ENCODE measurements at places on chromosomes 6 and 20.

DNA sequence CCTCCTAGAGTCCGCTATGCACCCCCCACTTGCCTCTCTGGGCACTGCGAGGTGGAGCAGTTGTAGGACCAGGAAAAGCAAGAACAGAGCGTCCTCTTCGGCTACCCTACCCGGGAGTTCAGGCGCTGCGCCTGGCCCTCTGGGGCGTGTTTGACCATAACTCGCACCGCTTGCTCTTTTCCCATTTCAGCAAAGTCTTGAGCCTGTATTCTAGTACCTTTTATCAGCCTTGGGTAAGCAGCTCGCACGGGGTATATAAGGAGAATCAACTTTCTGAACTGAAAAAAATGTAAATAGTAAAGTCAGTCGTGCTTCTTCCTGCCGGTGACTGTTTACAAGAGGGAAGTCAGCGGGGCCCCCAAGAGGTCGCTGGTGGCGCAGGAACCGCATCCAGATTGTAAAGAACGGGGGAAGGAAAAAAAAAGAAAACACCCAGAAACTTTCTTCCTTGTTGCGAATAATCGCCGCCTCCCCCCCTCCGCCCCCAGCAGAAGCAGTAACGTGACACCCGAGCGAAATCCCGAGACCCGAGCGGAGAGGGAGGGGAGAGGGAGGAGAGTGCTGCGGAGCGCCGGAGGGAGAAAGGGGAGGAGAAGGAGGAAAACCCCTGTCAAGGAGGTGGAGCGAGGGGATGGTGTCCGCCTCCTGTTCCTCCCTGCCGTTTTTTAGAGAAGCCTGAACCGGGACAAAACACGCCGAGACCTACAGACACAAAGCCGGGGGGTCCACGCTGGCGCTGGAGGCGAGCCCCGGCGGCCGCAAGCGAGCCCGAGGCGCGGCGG lies at the start of gene UST:
Gene UST (plus strand): TSS at position 668 of the 782 bp plus-strand sequence. CDS start 401 bp downstream, outside the sequence.
- peak; percentile 94 for DNase-seq

GRCh38 chr6:169490830-169491229 lies 211.0 kb downstream of the WDR27 start:
- no peak for DNase-seq

GRCh38 chr20:36493801-36494114 lies 47.6 kb upstream of the MYL9 start:
- peak; percentile 87 for DNase-seq

- no peak for DNase-seq
Measured at GRCh38 chr6:21019614-21020013, 485.4 kb downstream of the CDKAL1 start.

GRCh38 chr6:138806889-138807288 lies 11.0 kb downstream of the ECT2L start:
- DNase-seq: no peak

- peak; percentile 88 for DNase-seq
Measured at GRCh38 chr6:15365273-15365687, 119.4 kb downstream of the JARID2 start.

DNA sequence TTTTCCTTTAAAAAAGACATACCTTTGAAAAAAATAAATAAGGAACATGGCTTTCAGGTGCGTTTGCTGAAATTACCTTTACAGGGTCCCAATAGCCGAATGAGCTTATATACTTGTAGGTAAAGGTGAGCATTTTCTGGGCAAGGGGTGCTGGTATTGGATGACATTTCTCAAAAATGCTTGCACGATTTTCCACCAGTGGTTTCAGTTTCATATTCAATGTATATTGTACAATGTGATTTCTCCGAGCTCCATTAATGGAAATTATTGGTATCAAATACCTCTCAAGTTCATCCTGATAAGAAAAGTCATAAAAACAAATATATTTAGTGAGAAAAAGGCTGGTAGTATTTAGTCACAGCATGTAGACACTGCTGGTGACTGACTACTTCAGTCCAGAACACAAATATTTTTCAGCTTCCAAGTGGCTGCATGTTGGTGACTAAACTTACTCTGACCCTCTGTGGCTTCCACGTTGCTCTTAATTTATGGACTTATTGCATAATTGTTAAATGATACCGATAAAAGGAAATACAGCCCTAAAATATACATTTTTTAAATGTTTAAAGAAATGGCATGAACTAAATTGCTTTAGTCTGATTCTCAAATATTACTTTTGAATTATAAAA lies 32.9 kb upstream of the ZBTB24 start:
- DNase-seq: no peak

GRCh38 chr6:17650656-17651309 lies 50.7 kb downstream of the FAM8A1 start:
- no peak for DNase-seq

GRCh38 chr20:49889935-49890333 lies 25.4 kb downstream of the SPATA2 start:
- DNase-seq: no peak

GRCh38 chr6:163231356-163232014 lies 183.0 kb upstream of the QKI start:
- no peak for DNase-seq

DNA sequence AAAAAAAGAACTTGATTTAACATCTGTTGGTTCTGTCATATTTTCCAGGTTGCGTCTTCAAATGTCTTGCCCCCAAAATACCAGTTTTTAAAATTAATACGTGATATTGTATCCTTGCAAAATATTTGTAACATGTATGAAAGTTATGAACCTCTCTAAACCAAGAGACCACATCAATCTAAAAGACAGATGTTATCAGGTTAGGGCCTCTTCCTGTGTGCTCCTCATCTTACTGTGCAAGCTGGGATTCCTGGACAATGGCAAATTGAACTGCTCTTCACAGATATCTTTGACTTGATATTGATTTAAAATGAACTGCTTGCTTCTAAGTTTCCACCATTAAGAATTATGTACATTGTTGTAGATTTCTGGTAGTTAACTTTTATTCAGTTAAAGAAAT lies 9.6 kb downstream of the TMEM239 start:
- DNase-seq: no peak

GRCh38 chr6:42790549-42791181 lies 8.8 kb downstream of the BICRAL start:
- no peak for DNase-seq

- DNase-seq: peak; percentile 41
Measured at GRCh38 chr20:36313926-36314325, 7.8 kb downstream of the DLGAP4 start.

DNA sequence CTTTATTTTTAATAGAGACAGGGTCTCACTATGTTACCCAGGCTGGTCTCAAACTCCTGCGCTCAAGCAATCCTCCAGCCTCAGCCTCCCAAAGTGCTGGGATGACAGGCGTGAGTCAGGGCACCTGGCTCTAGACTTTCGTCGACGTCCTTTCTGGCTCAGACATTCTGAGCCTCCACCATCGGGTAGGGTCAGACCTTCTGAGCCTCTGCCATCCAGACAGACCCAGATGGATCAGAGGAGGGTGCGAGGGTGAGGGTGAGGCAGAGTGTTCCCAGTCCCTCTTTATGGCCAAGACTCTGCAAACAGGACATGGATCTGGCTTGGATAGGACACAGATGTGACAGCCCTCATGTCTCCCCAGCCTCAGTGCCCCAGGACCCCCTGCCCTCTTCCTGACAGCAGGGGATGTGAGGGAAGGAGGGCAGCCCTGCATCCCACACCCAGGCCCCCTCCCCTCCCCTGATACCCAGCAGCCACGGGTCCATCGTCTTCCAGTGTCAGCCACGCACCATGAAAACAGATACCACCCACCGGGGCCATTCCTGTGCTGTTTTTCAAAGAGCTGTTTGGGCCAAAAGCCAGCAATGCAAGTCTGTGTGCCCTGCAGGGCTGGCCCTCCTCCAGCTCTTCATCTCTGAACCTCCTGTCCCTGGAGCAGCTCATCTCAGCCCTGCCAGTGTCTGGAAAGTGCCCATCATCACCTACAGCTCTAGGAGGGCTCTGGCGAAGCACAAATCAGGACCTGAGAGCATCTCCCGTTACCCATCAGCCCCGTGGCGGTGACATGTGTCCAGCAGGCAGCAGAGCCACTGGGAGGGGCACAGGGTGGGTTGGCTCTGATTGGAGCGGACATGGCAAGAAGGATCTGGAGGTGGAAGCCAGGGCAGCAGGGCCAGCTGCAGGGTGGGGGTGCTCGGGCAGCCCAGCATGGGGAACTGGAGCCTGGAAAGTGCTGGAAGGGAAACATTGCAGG lies 208.4 kb downstream of the PREX1 start:
- DNase-seq: no peak

GRCh38 chr20:1041845-1042390 lies 39.8 kb upstream of the RSPO4 start:
- DNase-seq: no peak

DNA sequence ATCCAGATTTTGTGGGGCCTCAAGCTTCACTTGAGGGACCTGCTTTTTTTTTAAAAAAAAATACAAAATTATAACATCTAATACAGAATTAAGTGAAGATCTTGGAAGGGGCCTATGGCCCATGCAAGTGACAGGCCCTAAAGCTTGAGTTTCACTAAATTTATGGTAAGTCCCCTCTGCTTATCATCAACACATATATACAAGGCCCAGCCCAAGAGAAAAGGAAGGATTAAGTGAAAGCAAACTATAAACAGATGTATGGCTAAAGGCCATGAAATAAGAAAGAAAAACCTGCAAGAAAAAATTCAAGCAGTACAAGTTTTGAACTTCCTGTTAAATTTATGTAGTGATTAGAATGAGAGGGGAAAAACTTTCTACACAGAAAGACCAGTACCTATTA lies 86.8 kb downstream of the CDC40 start:
- no peak for DNase-seq

DNA sequence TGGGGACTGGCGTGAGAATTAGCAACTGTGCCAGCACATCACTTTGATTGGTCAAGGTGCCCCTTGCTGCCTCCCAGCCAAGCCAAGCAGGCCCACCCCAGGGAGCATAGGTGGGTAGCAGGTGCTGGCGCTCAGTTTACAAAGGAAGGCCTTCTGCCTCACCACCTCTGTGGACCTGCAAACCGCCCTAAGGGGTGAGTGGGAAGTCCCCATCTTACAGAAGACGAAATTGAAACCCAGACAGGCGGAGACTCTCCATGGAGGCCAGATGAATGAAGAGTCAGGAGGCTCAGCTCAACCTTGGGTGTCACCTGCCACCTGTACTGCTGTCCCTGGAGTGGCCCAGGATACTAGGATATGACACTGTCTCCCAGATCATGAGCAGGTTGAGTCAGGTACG lies 21.5 kb upstream of the MAS1L start:
- DNase-seq: peak; percentile 50

GRCh38 chr20:47274401-47275108 lies 81.9 kb downstream of the ZMYND8 start:
- DNase-seq: peak; percentile 15

DNA sequence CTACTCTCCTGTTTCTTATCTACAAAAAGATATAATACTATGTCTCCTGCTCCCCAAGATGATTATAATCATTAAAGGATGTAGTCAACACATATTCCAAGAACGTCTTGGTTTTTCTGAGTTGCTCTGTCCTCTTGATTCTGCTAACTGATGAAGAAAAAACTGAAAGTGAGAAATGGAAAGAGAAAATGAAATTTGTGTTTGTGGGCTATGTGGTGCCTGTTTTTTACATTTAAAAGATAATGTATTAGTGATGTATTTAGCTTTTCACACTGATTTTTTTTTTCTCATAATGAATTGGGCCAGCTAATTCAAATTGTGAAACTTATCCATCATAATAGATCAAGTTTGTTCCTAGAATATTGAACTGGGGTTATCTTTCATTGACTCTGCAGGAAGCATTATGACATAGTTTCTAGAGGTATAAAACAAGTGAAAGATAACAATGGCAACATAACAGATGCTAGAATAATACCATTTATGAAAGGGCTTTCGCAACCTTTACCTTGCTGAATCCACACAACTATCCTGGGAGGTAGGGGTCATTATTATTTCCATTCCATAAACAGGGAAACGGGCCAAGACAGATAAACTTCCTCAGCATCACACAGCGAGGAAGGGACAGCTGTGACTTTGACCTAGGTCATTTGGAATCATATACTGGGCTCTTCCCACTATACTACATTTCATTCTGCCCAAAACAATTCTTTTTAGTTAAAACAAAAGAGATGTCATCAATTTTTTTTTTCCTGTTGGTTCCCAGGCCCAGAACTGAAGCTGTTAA lies 336.7 kb downstream of the GJA1 start:
- no peak for DNase-seq

- DNase-seq: no peak
Measured at GRCh38 chr20:44743916-44744655, 1.6 kb upstream of the KCNK15 start.

DNA sequence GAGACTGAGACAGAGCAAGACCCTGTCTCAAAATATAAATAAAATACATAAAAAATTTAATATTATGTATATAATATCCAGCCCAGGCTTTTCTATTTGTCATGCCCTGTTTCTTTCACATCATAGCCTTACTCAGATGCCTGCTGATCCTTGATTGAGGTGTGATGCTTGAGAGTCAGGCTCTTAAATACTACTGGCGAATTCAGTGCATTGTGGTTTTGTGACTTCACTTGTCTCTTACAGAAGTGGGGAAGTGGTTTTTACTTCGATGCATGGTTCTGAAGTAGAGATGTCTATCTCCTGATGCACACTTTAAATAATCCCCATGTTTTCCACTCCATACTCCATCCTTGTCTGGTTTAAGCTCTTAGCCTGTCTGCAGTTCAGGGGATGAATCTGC lies 29.1 kb downstream of the ASXL1 start:
- no peak for DNase-seq

DNA sequence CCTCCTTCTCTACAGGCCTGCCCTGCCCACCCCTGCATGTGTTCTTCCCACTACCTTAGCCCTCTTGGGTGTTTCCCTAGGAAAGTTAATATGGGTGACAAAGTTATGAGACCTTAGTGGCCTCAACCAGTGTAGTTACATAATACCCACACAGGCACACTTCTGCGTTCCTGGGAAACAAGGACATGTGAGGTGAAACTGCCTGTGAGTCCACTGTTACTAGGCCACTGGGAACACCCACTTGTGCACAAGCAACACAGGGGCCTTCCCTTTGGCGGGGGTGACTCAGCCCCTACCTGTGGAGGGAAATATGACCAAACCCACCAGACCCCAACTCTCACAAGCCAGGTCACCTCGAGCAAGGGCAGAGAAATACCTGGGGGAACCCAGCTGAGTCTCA lies 12.8 kb downstream of the PI16 start:
- DNase-seq: no peak

All from suprapubic skin (tissue), 4 donors.